ENCODE measurements at places on chromosomes 7 and 10.

DNA sequence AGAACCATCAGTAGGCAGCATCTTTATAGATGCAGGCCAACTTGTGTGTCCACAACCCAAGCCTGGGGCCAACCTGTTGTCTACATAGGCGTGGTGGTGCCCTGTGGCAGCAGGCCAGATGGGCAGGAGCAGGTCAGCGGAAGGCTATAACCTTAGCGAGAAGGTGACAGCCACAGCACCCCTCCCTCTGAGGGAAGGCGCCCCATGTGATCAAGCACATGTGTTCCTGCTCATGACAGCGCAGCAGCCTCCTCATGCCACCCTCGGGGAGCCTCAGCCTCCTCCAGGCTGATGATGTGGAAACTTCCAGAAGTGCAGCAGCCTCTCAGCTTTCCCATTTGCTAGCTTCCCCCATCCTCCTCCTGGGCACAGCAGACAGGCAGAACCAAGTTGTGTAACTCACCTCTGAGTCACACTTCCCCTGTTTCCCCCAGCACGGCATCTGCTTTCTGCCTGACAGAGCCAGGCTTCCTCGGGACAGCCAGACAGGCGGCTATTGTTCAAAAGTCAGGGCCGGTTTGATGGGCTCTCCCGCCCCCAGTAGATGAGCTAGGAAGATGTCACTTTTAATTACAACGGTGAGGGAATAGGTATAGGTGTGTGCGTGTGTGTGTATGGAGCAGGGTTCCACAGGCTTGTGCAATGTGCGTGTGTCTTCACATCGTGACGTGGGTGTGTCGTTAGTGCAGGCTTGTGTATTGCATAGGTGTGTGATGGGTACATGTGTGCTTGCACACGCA, 312.0 kb upstream of the ZMIZ1 start:
- DNase-seq, result no peak

DNA sequence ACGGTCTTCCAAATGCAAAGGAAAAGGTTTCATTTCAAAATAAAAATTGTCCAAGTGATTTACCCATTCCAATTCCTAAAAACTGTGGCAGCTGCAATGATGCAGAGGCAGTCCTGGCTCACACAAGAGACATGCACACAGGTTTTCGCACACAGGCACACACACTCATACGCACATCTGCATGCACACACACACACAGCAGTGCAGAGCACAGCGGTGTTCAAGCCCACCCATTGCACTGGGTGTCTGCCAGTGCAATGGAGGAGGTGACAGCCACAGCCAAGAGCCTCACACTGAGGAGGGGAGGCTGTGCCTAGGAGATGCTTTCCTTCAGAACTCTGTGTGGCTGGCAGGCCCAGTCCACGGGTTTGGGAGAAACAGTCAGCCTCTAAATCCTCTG, 123.7 kb downstream of the SLIT1 start:
- DNase-seq, result no peak

DNA sequence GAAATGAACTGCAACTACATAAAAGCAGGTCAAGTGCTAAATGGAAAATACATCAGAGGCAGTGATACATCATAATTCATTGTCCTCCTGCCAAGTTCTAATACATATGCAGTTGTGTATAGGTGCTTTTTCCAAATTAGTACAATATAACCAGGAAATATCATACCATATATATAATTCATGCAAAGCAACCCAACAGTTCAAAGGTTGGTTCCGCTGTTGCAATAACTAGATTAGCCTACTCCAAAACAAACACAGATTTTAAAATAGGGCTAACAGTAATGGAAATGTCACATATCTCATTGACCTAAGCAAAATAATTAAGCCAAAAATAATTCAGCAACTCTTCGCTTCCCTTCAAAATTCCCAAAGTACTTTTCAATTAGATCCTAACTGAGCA, 88.9 kb upstream of the NEBL start:
- DNase-seq, result no peak

DNA sequence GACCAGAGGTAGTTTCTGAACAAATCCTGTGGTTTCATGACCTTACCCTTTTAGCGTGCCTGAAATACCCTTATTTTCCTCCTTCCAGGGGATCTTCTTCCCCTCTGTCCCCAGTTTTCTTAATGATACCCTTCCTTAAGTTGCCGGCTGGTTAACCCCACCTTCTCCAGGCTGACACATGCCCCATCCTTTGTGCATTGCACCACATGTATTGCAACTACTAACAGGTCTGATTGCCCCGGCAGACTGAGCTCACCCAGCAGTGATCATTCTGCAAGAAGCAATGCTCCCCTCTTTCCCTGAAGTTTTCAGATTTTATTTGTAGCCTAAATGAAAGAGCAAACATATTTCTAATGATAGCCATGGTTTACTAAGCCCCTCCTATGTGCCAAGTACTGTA, 108.2 kb downstream of the HIP1 start:
- DNase-seq, result no peak

DNA sequence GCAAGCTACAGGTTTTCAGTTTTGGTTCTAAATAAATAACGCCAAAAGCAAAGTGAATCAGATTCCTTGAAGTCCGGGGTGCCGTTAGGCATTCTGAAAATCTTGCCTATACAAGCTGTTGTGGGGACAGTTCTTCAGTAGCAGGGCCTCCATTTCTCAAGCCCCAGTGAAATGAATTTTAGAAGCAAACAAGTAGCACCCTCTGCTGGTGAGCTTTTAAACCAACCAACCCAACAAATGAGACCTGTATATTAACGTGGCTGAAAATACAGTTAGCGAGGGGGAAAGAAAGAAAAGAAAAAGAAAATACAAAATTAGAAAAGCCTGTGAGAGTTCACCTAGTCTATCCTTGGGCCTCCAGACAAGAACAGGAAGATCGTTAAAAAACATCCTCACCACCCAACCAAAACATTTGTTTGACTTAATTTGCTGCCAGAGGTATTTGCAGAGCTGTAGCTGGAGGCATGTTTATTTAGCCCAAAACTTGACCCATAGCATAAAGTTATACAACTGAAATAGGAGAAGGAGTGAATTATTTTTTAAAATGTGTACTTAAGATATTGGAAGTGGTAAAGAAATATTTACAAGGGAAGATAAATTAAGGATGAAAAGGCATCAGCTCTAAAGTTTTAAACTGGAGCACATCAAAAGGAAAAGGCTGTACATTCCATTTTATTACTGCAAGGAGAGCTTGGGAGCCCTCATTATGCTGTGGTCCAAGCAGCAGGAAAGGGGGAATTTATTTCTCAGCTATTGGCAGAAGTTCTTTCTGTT, 98.9 kb downstream of the DYNC1I1 start:
- DNase-seq, result peak; percentile 34

- no peak for DNase-seq
Observed at GRCh38 chr10:22702348-22702747, 12.0 kb downstream of the PIP4K2A start.

- peak; percentile 60 for DNase-seq
Observed at GRCh38 chr7:102279537-102280400, 6.9 kb upstream of the SH2B2 start.

DNA sequence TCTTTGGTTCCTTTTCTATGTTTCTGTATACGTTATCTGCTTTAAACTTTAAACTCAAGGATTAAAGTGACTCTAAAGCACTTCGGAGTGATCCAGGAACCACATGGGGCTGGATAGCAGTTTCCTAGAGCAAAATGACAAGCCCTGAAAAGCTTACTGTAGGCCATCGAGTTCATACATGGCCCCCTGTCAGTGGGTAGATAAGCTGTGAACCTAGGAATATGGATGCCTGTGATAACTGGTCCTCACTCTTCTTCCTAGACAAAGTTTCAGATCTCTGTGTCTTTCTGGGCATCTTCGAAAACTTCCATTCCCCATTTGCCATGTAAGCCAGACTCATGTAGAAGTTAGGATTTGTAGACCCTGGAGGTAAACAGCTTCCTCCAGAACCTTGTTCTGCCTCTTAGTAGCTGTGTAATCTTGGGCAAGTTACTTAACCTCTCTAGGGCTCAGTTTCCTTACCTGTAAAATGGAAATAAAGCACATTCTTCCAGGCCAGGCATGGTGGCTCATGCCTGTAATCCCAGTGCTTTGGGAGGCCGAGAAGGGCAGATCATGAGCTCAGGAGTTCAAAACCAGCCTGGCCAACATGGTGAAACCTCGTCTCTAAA, 49.3 kb upstream of the KMT2E start:
- no peak for DNase-seq

DNA sequence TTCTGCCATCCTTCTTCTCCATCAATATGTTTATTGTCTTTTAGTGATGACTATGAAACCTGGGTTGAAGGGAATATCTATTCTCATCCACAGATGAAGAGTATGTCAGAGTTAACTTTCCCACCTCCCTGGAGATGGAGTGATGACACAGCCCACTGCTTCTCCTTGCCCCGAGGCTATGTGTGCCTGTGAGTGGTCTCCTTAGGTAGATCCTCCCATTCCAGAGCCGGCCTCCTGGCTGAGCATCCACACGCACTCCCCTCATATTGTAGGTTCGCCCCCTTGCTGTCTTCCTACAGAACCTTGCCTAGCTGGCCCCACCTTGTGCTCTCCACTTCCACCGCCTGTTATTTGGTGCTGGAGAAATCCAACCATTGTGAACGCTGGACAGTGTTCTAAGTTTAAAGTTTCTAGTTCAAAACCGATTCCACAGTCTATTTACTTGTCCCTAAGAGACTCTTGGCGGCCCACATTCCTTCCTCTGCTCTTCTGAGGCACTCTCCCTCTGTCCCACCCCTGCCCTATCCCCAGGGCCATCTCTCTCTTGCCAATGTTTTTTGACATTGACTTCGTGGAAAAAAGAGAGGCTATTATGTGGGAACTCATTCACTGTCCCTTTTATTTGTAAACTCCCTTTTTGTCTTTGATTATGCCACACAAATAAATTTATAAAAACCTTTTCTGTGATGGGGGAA, 168.0 kb downstream of the ZNF438 start:
- DNase-seq, result no peak

DNA sequence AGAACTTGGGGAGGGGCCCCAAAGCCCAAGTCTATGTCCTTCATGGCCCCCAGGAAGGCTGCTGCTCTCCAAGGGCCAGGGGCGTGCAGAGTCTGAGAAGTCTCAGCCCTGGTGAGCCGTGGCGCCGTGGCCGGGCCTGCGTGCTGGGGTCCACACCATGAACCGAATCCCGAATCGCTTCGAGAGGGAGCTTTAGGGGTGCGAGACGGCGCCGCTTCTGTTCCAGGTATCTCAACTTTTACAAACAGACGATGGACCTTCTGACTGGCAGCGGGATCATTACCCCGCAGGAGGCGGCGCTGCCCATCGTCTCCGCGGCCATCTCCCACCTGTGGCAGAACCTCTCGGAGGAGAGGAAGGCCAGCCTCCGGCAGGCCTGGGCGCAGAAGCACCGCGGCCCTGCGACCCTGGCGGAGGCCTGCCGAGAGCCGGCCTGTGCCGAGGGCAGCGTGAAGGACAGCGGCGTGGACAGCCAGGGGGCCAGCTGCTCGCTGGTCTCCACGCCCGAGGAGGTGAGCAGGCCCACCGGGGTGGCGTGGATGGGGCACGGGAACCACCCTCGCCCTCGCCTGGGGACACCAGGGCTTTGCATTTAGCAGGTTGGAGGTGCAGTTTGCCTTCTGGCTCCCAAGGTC, 12.7 kb downstream of the STRA8 start:
- DNase-seq, result no peak

- DNase-seq, result no peak
Observed at GRCh38 chr7:37018954-37019353, 294.7 kb upstream of the AOAH start.

DNA sequence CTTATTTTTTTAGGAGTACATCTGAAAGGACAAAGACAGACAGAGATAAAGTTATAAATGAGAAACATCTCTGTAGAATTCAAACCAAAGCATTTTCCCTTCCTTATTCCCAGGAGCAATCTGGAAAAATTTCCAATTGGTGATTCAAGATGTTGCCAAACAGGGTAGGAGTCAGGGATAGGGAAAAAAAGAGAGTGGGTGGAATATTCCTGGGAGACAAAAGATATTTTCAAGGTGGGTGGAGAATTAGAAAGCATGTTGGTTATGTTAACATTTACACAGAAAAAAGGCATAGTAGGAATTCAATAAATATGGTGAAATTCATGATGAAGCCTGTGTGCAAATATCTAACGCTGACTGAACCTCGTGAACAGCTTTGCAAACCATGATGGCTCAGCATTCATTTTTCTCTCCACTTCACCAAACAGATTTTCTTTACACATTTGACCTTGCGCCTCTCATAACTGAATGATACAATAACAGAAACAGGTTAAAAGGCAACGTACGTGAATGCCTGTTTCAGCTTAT, 25.1 kb downstream of the SLC26A5 start:
- no peak for DNase-seq

- no peak for DNase-seq
Observed at GRCh38 chr7:27767374-27767773, 27.4 kb downstream of the TAX1BP1 start.

GRCh38 chr7:150954201-150954985, 23.7 kb downstream of the KCNH2 start:
- DNase-seq, result no peak

DNA sequence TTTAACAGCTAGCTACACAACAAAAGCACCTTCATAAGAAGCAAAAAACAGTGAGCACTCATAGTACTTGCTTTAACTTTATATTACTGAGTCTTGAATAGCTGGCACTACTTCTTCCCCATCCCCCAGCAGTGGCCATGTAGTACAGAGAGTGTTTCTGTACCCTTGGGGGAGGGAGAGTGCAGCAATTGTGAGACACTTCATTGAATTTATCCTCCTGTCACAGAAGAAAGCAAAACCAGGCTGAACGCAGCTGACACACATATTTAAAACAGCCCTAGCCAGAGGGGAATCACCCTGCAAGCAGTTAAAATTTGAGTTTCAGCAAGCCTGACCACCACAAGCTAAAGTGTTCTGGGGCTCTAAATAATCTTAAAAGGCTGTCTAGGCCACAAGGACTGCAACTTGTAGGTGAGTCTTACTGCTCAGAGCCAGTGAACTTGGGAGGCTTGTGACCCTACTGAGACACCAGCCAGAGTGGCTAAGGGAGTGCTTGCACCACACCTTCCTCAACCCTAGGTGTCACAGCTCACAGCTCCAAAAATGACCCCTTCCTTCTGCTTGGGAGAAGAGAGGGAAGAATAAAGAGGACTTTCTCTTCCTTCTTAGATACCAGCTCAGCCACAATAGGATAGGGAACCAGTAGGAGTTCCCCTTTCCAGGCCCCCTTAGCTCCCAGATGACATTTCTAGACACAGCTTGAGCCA, 97.7 kb upstream of the MEOX2 start:
- peak; percentile 30 for DNase-seq

- DNase-seq, result peak; percentile 52
Observed at GRCh38 chr10:113563306-113564088, 10.6 kb downstream of the HABP2 start.

GRCh38 chr7:143258831-143259230, 4.4 kb upstream of the GSTK1 start:
- no peak for DNase-seq

DNA sequence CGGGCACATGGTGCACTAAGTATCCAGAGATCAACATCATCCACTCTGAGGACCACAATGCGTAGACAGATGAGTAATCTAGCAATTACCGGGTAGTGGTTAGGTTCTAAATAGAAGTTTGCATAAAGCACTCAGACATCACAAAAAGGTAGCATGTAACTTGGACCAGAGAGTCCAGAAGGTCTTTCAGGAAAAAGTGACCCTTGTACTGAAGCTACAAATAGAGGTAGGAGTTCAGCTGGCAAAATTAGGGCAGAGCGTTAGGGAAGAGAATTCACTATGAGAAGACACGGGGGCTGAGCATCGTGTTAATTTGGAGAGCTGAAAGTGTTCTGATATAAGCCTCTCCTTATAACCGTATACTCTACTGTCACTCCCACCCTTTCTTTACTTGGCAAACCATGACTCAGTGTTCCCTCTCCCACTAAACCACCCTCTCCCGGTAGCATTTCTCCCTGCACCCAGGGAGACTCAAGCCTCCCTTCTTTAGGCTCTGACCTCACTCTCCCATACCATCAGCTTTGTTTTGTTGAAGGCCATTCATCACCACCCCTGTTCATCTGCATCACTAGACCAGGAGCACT, 222.2 kb upstream of the FZD1 start:
- DNase-seq, result no peak

GRCh38 chr7:84339306-84339705, 144.7 kb upstream of the SEMA3A start:
- no peak for DNase-seq
